ENCODE measurements at places on chromosomes 2 and 18.

GRCh38 chr2:8761529-8762164 lies 75.8 kb downstream of the KIDINS220 start:
- DNase-seq = peak; percentile 3

DNA sequence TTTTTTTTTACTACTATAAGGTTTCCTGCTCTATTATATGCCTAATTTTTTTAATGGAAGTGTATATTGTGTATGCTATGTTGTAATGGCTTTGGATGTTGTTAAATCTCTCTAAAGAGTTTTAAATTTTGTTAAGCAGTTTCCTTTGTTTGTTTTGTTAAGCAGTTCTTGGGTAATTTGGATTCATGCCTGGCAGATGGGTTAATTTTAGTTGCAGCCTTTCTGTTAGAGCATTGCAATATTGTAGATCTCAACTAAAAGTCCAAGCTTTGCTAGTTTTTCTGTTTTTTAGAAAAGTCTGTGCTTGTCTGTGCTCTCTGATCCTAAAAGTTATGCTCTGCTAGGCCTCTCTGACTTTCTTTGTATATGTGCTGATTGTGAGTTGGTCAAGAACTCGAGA lies 1229.0 kb upstream of the NRXN1 start:
- DNase-seq = no peak

DNA sequence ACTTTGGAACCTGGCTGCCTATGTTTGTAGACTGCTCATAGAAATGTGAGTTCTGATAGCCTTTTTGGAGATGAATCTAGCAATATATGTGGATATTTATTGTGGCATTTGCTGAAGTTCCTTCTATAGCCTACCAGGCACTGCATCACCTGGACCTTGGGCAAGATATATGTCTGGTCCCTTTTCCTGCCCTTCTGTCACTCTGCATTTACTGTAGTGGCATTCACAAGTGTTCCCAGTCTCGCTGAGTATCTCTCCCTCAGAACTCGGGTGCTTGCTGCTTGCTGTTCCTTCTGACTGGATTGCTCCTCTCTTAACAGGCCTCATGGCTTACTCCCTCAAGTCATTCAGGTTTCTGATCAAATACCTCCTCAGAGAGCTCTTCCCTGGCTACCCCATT lies 145.0 kb downstream of the UBE2E3 start:
- DNase-seq = no peak

DNA sequence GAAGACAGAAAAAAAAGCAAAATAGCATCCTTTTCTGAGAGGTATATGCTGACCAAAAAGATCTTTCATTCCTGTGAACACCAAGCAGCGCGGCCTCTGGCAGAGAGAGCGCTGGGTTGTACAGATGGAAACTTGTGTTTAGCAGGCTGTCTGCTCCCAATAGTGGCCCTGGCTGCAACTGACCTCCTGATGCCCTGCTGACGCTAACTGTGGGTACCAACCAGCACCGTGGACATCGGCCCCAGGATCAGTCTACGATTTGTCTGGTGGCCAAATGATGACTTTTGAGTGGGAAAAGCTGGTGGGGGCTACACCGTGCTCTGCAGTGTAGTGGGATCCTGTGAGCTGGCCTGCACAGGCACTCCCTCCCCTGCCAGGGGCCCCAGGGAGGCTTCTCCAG lies 15.7 kb downstream of the COA5 start:
- DNase-seq = no peak

DNA sequence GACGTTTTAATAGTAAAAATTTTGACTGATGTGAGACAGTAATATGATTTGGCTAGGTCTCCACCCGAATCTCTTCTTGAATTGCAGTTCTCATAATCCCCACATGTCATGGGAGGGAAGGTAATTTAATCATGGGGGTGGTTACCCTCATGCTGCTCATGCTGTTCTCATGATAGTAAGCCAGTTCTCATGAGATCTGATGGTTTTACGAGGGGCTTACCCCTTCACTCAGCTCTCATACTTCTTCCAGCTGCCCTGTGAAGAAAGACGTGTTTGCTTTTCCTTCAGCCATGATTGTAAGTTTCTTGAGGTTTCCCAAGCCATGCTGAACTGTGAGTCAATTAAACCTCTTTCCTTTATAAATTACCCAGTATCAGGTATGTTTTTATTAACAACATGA lies 327.0 kb upstream of the CDH7 start:
- no peak for DNase-seq

- DNase-seq = no peak
These were observed 542.4 kb upstream of the NRP2 start for GRCh38 chr2:205139822-205140463.
